ENCODE measurements at places on chromosomes 12 and 14.

- peaks cover 5% of the 10 kb centered on the region for H3K4me1 ChIP-seq
- H3K27ac ChIP-seq = no peak overlapping the region
- H3K36me3 ChIP-seq = no peaks in the 10 kb centered on the region
- DNase-seq = no peak
Observed at GRCh38 chr14:100604121-100604501, 16.9 kb upstream of the BEGAIN start.

GRCh38 chr14:57785058-57785457, 80.8 kb downstream of the SLC35F4 start:
- peaks cover 25% of the 10 kb centered on the region for H3K36me3 ChIP-seq
- no peak overlapping the region for H3K27ac ChIP-seq
- DNase-seq = no peak
- H3K27me3 ChIP-seq = no peaks in the 10 kb centered on the region

GRCh38 chr12:14193639-14194038, 171.8 kb upstream of the ATF7IP start:
- no peaks in the 10 kb centered on the region for H3K36me3 ChIP-seq
- DNase-seq = no peak
- H3K4me3 ChIP-seq = no peak overlapping the region
- no peak overlapping the region for H3K27ac ChIP-seq
- H3K4me1 ChIP-seq = peaks cover 34% of the 10 kb centered on the region

- DNase-seq = no peak
- H3K27me3 ChIP-seq = peaks cover 35% of the 10 kb centered on the region
- H3K4me1 ChIP-seq = no peaks in the 10 kb centered on the region
Observed at GRCh38 chr12:109670731-109671130, 42.9 kb upstream of the FAM222A start.

Data from naive B cell (primary cell).